ENCODE measurements at places on chromosomes 12 and 14.

GRCh38 chr12:56718149-56718548 lies 7.0 kb downstream of the NACA start:
- no peak for DNase-seq

GRCh38 chr12:85803923-85804322 lies 32.3 kb downstream of the RASSF9 start:
- DNase-seq, result no peak

DNA sequence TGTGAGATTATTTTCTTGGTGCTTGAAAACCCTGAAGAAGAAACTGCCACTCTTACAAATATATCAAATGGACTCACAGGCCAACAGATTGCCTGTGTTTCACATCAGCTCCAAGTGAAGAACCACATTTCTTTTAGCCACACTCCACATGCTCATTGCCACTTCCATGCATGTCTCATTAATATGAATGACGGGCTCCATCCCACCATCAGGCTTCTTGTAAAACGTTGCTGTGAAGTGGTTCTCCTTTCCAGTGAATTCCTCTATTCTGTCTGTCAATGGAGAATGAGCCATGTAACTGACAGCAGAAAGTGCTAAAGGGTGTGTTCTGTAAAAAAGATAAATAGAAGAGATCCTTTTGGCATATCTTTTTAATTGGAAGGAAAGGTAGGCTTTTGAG lies 188.2 kb upstream of the RMST start:
- no peak for DNase-seq

DNA sequence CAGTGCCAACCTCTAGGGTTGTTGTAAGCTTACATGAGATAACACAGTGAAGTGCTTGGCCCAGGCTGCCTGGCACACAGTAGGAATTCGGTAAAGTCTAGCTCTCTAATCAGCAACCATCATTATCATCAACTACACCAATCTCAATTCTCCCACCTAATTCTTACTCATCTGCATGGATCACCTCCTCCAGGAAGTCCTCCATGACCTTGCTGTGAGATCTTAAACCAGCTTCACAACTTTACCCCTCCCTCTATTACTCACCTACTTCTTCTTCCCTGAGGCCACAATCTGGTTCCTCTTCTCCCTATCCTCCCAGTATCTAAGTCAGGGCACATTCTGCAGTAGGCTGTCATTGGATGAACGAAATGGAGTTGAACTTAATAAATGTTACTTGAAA lies 67.3 kb downstream of the GSC start:
- DNase-seq, result no peak

- DNase-seq, result no peak
Observed at GRCh38 chr12:40103043-40103442, 2.8 kb downstream of the SLC2A13 start.

DNA sequence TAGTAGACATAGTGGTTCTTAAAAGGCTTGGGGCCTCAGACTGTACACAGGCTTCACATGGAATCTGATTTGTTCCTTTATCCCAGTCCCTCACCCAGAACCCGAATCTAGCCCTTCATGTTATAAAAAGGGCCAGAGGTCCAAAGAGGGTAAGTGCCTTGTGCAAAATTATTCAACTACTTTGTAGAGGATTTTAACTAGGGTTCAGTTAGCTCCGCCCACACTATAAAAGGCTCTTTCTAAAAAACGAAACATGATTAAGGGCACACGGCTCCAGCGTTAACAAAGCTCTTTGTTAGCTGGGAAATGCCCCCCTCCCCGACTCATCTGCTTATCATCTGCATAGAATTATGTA lies 3.2 kb upstream of the SOCS2 start:
- no peak for DNase-seq

DNA sequence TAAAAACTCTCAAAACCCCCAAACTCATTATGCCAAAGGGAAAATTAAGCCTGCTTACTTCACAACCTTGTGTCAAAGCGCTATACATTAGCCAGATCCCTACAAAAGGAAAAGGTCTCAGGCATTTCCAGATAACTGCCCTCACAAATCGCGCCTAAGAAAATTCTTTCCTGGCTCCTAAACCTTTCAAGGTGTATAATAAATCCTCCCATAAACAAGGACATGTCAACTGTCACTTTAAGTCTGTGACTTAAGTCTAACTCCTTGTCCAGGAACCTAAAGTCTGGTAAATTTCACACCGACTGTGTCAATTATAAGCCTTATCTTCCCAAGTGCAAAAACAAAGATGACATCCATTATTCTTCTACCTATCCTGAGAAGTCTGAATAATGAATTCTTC lies 4.3 kb upstream of the ETFBKMT start:
- no peak for DNase-seq

DNA sequence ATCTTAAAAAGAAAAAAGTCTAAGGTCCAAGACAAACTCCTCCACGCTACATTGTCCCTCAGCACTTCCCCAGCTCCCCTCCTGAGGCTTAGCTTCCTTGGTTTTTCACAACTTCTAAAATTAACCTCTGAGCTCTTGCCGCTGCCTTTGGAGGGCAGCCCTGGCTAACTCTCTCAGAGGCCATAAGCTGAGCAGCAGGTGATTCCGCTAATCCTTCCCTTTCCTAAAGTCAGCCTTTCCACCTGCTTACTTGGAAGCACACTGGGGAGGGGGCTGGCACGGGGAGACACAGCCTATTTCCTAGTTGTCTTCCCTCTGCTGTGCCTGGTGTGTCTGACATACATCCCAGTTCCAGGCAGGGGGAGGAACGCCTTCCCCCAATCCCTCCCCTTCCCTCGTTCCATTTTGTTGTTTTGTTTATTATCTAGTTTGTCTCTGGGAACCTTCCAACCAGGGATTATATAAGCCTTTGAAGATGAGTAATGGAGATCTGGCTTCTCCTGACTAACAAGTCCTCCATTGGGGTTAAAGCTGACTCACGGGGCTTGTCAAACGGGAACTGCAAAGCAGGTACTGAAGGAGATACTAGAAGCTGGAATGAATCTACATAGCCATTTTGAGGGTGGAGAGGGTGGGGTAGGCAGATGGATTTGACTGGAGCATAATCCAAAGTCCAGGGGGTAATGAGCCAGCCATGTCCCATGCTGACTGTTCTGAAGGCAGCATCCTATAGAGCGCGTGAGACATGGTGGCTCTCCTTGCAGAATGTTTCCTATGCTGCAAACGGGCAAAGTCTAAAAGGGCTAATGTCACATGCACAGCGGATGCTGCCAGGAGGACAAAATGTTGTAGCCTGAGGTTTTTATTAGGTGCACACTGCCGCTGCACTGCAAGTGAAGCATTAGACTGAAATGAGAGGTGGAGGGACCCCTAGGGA lies 230.8 kb downstream of the FOXN3 start:
- DNase-seq, result no peak

DNA sequence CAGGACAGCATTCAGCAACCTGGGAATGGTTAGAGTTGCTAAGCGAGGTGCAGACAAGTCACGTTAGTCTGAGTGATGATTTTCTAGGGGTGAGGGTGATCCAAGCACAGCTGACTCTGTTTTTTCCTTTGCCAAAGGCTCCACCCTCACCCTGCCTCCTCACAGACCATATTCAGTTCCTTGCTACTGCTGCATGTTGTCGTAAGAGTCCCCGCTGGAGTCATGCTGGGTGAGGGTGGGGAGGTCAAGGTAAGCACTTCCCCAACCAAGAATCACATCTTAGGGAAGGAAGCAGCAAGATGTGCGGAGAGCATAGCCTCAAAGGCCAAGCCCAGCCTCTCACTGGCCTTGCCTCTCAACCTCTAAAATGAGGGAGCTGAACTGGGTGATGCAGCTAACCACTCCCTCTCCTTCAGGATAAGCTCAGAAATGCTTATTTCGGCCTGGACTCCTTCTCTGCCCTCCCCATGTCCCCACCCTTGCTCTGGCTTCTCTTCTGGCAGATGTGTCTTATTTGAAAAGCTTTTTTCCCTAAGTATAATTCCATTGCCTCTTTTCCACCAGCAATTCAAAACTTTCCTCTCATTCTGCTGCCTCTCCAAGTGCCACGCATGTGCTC lies 66.9 kb upstream of the ACTN1 start:
- no peak for DNase-seq

DNA sequence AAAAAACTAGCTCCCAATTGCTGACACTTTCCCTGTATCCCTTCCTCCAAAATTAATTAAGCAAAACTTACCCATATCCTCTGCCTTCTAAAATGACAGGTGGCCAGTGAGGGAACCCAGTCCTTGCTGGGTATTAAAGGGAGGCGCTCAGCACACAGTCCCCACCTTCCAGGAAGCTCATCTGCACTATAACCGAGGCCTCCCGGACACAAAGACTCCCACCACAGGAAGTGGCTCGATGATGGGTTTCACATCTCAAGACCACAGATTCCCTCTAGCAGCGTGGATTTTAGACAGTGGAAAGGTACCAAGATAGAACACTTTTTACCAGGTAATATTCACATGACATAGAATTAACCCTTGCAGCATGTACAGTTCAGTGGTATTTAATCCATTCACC lies 126.8 kb upstream of the NCOR2 start:
- no peak for DNase-seq

- no peak for DNase-seq
Observed at GRCh38 chr12:4855121-4855924, 54.4 kb upstream of the KCNA1 start.

- no peak for DNase-seq
Observed at GRCh38 chr12:3352230-3352629, 138.8 kb upstream of the PRMT8 start.

- no peak for DNase-seq
Observed at GRCh38 chr12:94495445-94496115, 35.9 kb upstream of the CEP83 start.

DNA sequence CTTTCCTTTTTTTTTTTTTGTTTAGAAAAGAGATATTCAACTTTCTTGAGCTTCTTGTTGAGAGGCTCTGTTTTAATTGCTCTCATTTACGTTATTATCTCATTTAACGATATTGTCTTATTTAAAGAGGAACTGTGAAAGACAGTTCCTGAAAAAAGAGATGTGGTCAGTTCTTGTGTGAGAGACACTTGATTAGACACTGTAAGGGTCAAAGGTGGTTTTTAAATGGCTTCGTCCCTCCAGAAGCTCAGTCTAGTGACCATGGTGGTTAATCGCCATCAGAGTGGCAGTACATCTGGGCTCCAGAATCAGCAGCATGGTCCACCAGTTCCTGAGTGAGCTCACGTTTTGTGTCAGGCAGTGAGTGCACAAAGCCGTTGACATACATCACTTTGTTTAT lies 57.9 kb upstream of the KCNA5 start:
- DNase-seq, result no peak

- DNase-seq, result no peak
Observed at GRCh38 chr14:46063872-46064271, 587.7 kb downstream of the RPL10L start.

DNA sequence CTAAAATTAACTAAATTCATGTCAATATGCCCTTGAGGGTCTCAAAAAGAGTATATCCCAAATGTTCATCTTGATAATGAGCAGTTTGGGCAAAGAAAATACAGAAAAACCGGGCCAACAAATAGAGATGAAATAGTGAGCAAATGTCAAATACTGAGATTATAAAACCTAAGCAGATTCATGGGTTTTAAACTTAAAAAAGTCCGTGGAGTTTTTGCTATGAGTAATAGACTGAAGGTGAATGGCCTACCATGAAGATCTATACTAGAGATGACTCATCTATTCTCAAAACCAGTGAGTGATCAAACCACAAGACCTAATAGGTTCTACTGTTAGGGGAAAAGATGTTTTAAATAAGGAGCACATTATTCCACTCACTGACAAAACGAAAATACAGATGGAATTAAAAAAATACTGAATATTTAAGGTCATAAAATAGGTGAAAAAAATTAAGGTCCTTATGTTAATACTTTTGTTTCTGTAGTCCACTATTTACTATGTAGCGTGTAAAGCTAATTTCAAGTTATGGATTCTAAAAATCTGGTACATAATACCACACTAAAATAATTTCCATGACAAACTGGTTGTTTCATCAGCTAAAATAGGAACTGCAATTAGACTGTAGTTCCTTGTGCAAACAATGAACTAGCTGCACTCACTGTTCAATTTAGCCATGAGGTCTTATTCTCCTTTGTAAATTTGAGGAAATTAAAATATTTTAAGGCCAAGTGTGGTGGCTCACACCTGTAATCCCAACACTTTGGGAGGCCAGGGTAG lies 5.0 kb downstream of the HNRNPC start:
- DNase-seq, result no peak

DNA sequence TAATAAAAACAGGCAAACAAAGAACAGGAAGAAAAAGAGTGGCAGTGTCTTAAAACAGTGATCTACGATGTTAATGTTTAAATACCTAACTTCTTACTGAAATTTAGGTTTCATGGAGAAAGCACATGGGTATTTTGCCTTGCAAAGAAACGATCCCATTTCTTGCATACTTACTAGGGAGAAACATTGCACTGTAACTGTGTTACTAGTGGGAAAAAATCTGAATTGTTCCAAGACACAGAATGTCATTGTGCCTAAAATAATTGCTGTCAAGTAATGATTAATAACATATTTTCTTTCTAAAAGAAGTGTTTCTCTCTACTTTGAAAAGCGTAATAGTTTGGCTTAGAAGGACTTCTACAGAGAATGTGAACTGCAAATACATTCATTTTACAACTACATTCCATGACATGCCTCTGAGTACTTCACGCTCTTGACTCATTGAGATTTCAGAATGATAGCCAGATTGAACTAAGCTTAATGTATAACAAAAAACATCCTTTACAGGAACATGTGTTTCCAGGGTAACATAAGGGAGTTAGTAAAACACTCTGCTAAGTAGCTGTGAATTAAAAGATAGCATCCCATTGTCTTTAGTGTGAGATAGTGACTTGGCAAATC lies 256.2 kb upstream of the CPNE8 start:
- DNase-seq, result no peak

- DNase-seq, result no peak
Observed at GRCh38 chr12:1102791-1103450, 111.9 kb downstream of the ERC1 start.

GRCh38 chr14:55600784-55601561 lies 21.0 kb downstream of the KTN1 start:
- no peak for DNase-seq

DNA sequence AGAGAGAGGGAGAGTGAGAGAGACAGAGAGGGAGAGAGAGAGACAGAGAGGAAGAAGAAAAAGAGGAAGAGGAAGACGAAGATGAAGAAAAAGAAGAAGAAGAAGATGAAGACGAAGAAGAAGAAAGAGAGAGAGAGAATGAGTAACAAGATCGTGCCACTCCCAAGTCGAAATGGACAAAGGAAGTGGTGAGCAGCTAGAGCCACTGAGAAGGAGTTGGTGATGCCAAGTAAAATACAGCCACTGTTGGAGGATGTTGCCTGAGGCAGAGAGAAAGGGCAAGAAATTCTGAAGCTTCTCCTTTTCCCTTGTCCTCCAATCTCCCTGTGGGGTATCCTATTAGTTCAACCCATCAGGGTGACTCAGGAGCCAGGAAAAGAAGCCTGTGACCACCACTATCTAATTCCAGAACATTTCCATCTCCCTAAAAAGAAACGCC lies 12.5 kb upstream of the ANAPC5 start:
- DNase-seq, result no peak

- no peak for DNase-seq
Observed at GRCh38 chr14:37813732-37814131, 218.3 kb downstream of the TTC6 start.

- DNase-seq, result no peak
Observed at GRCh38 chr14:34256223-34256622, 205.8 kb downstream of the SPTSSA start.

Data from activated naive CD8-positive, alpha-beta T cell treated with anti-CD3 and anti-CD28 coated beads, Interleukin-2, amount 10 ng/mL, durations not matched to agents 7 days and 5 days (primary cell).